ENCODE measurements at places on chromosomes 7 and 10. TPM values are rescaled to one million over a fixed set of nuclear protein-coding genes. Genes with fewer than 3 reads are reported as not detected.

FGFBP3 gene
- 2.4 TPM for total RNA-seq

SVIL gene
- 22.7 TPM for total RNA-seq

PRPS1L1 gene
- not detected for total RNA-seq

SPOCK2 gene
- total RNA-seq = 0.39 TPM

FFAR4 gene
- 0.22 TPM for total RNA-seq

ITIH5 gene
- total RNA-seq = 0.09 TPM

SORBS1 gene
- total RNA-seq = 0.63 TPM
